Left cardiac atrium (tissue), 4 donors: ENCODE measurements at places on chromosomes 1 and 21. TPM values are rescaled to one million over a fixed set of nuclear protein-coding genes. Genes with fewer than 3 reads are reported as not detected.

DNA sequence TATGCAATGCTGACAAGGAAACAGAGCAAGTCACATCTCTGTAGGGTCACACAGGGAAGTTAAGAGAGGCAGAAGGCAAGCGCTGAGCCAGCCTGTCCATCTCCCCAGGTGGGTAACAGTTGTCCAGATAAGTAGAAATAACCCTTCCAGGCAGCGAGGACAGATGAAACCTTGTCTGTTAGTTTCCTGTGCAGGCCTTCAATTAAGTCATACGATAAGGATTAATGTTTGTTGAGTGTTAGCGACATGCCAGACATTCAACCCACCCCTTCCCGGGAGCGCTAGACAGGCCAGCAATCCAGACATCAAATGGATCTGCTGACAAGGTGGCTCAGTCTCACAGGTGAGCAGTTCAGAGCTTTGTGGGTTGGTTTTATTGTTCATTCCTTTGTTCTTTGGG is 221.5 kb upstream of the FMN2 start:
- no peak for DNase-seq

DNA sequence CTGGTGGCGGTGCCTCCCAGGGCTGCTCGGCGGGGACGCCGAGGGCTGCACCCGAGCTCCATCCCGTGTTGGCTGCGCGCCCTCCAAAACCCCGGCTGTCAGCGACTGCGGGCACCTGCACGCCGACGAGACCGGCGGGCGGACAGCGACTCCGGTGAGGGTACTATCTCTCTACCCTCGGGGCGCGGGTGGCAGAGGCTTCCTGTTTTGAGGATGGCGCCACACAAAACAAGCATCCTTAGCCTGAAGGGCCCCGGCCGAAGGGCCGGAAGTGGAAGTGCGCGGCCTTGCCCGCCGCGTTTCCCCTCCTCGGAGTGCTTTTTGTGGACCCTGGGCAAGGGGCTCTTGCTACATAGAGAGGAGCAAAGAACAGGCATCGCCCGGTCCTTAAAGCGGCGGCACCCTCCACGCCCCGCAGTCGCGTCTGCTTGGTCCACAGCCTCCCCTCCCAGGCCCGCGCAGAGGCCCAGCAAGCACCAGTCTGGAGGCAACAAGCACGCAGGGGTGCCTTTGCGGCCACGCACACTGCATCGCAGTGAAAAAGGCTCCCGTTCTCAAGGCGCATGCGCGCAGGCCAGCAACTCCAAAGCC is 561 bp upstream of the COQ8A start:
- DNase-seq, result peak; percentile 71

GRCh38 chr1:182071924-182072323 is 10.4 kb upstream of the ZNF648 start:
- DNase-seq, result no peak

GRCh38 chr1:167871331-167871730 is 42.6 kb downstream of the ADCY10 start:
- DNase-seq, result no peak

GRCh38 chr1:203681739-203682138 is 55.1 kb downstream of the ATP2B4 start:
- no peak for DNase-seq

DNA sequence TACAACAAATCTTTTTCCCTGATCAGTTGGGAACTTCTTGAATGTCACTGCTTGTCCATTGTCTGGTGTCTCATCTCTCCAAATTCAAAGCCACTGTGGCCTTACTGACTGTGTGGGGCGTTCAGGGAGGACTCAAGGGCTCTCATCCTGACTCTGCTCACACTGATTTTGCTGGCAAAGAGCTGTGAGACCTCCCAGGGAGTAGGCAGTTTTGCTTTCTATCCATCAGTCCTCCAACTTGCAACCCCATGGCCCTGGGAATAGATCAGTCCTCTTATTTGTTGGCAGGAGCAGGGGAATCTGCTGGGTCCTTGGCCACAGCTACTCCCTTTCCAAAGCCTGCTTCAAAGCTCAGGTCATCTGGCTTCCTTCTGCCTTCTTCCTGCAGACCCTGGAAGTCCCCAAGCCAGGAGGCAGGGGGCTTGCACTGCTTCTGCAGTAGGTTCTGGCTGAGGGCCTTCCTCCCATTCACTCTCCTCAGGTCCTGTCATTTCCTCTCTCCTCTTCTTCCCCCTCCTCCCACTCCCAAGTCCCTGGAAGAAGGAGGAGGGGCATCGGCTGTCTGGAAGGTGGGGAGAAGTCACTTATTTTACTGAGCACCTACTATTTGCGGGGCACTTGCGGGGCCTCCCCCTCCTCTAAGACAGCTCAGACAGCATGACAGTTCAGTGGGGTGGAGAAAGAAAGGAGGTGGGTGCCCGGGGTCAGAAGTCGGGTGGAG is 876 bp upstream of the NAV1 start:
- DNase-seq, result no peak

GRCh38 chr1:21189906-21190500 is 13.3 kb upstream of the EIF4G3 start:
- no peak for DNase-seq

DNA sequence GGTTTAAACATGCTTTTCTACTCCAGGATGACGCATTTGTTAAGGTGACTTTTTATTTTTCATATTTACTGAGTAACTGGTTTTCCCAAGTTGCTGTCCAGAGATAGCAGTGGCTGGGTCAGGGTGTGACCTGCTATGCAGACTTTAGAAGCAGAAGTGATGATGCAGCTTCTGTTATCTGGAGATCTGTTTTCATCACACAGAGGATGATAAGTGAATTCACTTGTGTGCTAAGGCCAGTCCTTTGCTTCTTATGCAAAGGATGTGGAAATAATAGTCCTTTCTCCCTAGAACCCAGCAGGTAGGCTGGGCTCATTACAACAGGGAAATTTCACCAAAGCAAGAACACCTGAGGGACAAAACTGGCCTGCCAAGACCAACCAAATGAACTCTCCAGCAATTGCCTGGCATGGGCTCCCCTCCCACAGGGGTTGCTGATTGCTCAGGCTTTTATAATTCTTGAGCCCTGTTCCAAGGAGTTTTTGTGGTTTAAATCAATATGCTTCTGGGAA is 97.8 kb upstream of the LPGAT1 start:
- DNase-seq, result no peak

GRCh38 chr1:236522937-236523703 is 662 bp upstream of the LGALS8 start:
- peak; percentile 33 for DNase-seq

DNA sequence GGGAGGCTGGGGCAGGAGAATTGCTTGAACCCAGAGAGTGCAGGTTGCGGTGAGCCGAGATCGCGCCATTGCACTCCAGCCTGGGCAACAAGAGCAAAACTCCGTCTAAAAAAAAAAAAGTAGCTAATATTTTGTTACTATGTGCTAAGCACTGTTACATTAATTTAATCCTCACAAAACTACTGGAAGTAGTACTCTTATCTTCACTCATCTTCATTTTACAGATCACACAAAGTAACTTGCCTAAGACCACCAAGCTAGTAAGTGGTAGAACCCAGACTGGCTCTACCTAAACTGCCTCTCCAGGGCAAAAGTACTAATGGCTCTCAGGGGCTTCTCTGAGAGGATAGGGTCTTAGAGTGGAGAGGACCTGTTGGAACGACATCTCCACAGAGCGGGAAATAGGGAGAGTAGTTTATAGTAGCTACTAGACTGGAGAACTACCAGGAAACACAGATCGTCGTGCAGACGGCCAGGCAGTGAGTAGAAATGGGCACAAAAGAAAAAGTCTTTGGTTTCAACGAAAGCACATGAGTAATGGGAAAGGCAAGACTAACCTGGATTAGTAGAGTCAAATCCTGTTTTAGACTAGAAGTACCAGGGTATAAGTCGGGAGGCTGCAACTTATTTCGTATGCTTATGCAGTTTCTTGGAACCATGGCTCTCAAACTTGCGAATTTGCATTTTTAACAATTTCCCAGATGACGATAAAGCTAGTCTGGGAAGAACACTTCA is 1.4 kb downstream of the CLCC1 start:
- DNase-seq, result no peak

DNA sequence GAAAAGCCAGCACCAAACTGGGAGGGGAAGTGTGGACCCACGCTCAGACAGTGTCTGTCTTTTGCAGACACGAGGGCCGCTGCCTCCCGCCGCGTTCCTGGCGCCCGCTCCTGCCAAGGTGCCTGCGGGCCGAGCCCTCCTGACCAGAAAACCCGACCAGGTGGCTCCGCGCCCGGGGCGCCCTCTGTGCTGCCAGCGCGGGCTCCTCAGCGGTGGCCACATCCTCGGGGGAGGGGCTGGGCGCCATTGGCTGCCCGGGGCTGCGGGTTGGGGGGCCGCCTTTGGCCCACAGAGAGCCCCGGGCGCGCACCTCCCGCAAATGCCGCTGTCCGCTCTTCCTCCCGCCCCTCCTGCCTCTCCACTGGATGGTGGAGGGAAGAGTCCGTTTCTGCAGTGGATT is 22.4 kb upstream of the TRNAU1AP start:
- DNase-seq, result no peak

- peak; percentile 45 for DNase-seq
These were observed 24.9 kb upstream of the KIRREL1 start for GRCh38 chr1:157968508-157968907.

GRCh38 chr1:107276247-107276646 is 135.4 kb downstream of the NTNG1 start:
- DNase-seq, result no peak

GRCh38 chr1:1788136-1788535 is 9.9 kb upstream of the NADK start:
- no peak for DNase-seq

DNA sequence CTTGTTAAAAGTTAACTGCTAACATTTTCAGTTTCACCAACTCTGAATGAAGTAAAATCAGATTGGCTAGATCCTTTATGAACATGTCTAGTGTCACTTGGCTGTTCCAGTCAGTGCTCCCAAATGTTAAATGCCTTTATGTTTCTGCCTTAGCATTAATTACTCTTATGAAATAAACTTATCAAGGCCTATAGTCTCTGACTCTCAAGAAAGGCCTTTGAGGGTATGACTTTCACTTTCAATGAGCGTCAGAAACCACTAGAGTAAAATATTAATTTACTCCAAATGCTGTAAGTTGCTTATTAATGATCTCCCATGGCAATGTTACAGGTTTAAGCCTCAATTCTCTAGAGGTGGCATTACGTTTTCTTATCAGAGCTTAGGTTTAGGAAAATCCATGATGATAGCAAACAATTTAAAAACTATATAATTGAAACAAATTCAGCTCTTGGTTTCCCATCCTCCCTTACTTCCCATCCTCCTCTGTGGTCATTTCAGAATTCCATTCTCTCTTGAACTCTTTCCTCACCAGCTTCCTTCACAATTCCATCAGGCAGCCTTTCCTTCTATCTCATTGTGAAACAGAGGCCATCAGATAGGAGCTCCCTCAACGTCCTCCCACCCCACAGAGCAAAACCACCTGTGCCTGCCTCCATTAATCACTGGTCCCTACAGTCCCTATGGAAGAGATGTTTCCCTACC is 108.6 kb upstream of the COP1 start:
- no peak for DNase-seq

GRCh38 chr1:53511933-53512806 is 53.0 kb downstream of the DMRTB1 start:
- peak; percentile 50 for DNase-seq

DNA sequence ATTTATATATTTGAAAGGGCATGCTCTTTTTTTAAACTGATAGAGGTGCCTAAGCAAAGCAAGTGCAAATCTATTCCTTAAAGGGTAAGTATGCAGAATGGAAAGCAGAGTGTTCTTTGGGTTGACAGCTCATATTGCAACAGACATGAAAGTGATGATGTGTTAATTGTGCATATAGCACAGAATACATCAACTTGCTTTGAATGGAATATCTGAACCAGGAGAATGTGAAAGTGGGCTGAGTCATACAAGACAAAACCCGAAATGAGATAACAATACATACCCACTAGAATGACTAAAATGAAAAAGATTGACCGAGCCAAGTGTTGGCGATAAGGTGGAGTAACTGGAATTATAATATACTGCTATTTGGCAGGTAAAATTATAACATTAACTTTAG is 4.3 kb downstream of the CR1 start:
- no peak for DNase-seq

- DNase-seq, result no peak
These were observed 20.5 kb downstream of the SZRD1 start for GRCh38 chr1:16387201-16388188.

DNA sequence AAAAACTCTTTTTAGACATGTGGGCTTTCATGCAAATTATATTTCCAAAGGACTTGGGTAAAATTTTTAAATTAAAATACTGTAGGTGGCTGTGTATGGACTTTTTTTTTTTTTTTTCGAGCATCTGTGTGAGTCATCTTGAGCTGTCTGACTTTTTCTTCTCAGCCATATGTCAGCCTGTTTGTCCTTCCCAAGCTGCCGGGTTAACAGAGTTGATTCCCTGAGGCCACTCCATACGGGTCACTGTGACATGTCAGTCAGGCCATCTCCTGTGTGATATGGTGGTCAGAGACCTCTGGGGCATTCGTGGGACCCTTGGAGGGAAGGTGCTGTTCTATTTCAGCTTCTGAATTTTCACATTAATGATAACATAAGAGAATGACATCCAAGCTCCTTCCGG is 148.3 kb downstream of the KCNJ6 start:
- no peak for DNase-seq

DNA sequence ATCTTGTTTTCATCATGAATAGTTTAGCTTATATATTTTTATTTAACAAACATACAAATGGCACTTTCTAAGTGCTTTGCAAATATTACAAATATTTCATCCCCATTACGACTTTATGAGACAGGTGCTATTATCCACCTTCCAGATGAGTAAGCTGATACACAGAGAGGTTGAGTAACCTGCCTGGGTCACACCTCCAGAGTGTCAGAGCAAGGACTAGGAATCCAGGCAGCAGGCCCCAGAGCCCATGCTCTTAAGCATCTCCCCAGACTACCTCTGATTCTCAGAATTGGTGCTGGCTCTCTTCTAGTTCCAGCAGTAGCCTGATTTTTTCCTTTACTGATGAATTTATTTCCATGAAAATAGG is 40.0 kb downstream of the EPHB2 start:
- DNase-seq, result no peak

- DNase-seq, result no peak
These were observed 7.4 kb downstream of the SLC2A5 start for GRCh38 chr1:9062021-9062471.

GRCh38 chr1:162207862-162208261 is 138.4 kb downstream of the NOS1AP start:
- DNase-seq, result no peak

DNA sequence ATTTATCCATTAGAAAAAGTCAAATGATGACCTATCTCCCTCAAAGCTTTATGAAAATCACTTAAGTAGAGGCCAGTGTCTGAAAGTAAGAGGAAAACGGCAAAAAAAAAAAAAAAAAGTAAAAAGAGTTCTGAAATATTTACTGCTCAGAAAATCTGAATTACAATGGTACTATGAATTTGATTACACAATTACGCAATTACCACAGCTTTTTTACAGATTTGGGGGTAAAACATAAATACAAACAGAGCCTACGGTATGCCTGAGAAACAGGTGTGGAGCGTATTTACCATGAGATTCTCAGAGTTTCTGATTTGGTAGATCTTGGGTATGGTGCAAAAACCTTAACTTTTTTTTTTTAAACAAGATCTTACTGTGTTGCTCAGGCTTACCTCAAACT is 15.9 kb upstream of the FBXO28 start:
- no peak for DNase-seq

The COL11A1 gene
- total RNA-seq, result 0.35 TPM

The NUDT4B gene
- total RNA-seq, result not detected

The CCDC17 gene
- 0.44 TPM for total RNA-seq

The PHGDH gene
- total RNA-seq, result 33.9 TPM

The DIPK1A gene
- 8.6 TPM for total RNA-seq

The FCER1G gene
- 92.7 TPM for total RNA-seq

The LGR6 gene
- total RNA-seq, result 6.0 TPM

The S1PR1 gene
- total RNA-seq, result 69.3 TPM

The CYP2J2 gene
- 63.9 TPM for total RNA-seq

The OR6N1 gene
- total RNA-seq, result not detected

The SLC27A3 gene
- total RNA-seq, result 26.5 TPM

The AGMAT gene
- total RNA-seq, result 0.13 TPM

The LRP8 gene
- total RNA-seq, result 1.7 TPM
